ENCODE measurements at places on chromosomes 7 and 10.

- H3K27me3 ChIP-seq = no peaks in the 10 kb centered on the region
- no peak overlapping the region for H3K4me3 ChIP-seq
- H3K36me3 ChIP-seq = no peaks in the 10 kb centered on the region
- DNase-seq = no peak
- H3K27ac ChIP-seq = no peak overlapping the region
- no peaks in the 10 kb centered on the region for H3K4me1 ChIP-seq
These were observed 3.3 kb downstream of the TRPV5 start for GRCh38 chr7:142930126-142930730.

GRCh38 chr7:24291271-24291670 is 7.3 kb downstream of the NPY start:
- H3K4me3 ChIP-seq = no peak overlapping the region
- no peaks in the 10 kb centered on the region for H3K4me1 ChIP-seq
- no peak for DNase-seq
- H3K27me3 ChIP-seq = no peaks in the 10 kb centered on the region

DNA sequence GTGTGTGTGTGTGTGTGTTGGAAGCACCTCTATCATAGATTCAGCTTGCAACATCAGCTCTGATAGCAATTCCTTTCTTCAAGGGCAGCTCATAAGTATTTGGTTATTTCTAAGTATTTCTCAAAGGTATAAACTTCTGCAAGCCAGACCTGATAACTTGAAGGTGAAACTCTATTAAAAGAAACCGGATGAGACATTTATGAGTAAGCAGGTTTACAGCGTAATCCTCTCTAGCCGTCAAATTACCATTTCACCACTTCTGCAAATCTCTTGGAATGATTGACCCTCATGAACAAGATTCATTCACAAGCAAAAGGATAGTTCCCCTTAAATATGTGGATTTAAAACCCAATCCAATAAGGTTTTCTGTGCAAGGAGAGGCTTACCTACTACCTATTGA is 23.1 kb downstream of the PDE1C start:
- no peaks in the 10 kb centered on the region for H3K36me3 ChIP-seq
- no peaks in the 10 kb centered on the region for H3K27me3 ChIP-seq
- H3K4me1 ChIP-seq = peaks cover 26% of the 10 kb centered on the region
- no peak for DNase-seq
- H3K27ac ChIP-seq = no peak overlapping the region
- H3K4me3 ChIP-seq = no peak overlapping the region

DNA sequence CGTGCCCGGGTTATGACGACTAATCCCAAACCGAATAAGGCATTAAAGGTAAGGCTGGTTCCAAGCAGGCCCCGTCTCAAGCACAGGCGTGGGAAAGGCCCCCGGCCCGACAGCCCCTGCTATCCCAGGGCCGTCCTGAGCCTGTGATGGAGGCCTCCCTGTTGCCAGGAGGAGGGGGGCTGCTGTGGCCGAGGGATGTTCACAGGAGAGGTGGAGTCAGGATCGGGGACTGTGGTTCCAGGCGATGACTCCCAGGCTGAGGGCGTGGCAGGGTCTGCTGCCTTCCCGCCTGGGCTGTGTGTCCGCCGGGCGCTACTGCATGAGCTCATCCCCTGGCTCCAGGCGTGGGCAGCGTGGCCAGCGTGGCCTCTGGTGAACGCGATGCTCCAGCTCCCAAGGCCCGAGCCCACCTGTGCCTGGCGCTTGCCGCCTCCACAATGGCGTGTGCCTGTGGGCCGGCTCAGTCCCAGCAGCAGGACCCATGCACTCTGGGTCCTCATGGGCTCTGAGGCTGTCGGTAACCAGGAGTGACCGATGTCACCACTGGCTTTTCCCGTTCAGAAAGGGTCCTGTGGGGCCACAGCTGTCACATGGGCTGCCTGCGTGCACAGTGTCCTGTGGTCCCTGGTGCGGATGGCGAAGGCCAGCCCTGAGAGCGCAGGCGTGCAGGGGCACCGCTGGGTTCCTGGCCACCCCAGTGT is 8.8 kb downstream of the MAFK start:
- H3K4me3 ChIP-seq = peak overlapping the region; percentile 60
- H3K4me1 ChIP-seq = peaks cover 49% of the 10 kb centered on the region
- peak; percentile 57 for DNase-seq
- H3K36me3 ChIP-seq = peaks cover 48% of the 10 kb centered on the region

GRCh38 chr7:98000356-98000755 is 10.4 kb upstream of the OCM2 start:
- H3K27me3 ChIP-seq = no peaks in the 10 kb centered on the region
- no peaks in the 10 kb centered on the region for H3K36me3 ChIP-seq
- no peak overlapping the region for H3K4me3 ChIP-seq
- DNase-seq = no peak

GRCh38 chr7:33287738-33288137 is 158.4 kb downstream of the BBS9 start:
- H3K4me3 ChIP-seq = no peak overlapping the region
- no peak for DNase-seq
- no peaks in the 10 kb centered on the region for H3K27me3 ChIP-seq
- no peaks in the 10 kb centered on the region for H3K36me3 ChIP-seq
- H3K4me1 ChIP-seq = no peaks in the 10 kb centered on the region
